Hematopoietic multipotent progenitor cell treated with erythropoietin and hydrocortisone succinate and interleukin-3 and kit ligand, for 8 days (in vitro differentiated cells): ENCODE measurements at places on chromosomes 16 and 17.
A peak's percentile ranks its signal among the peaks of the same experiment; 100 is the strongest.

DNA sequence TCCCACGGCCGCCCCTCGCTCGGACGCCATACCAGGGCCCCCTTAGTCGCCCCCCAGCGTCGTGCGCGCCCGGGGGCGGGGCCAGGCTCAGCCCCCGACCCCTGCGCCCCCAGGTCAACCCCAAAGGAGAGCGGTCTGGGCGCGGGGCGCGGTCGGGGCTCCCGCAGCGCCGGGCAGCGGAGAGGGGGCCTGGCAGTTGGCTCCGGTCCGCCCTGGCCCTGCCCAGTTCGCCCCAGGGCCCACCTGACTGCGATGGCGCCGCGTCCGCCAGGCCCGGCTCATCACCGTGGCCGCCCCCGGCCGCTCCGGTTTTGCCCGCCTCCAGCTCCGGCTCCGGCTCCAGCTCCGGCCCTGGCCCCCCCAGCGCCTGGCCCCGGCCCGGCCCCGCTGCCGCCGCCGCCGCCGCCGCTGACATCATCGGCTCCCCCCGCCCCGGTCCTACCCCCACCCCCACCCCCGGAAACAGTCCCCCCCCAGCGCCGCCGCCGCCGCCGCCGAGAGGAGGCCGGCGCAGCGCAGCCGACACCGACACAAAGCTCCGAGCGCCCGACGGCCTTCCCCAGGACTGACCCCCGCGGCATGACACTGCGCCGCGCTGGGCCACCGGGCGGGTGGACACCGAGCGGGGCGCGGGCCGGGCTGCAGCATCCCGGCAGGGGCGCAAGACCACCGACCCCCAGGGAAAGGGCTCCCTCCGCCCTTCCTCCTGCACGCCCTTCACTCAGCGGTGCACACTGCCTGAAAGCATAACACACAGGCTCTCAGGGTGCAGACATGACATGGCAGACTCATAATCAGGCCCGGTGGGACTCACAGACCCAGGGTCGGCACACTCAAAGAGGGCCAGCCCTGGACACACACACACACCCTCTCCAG is at the start of gene ZBTB4:
Gene ZBTB4 (minus strand): TSS at position 419 of the 876 bp plus-strand sequence. CDS start 12,830 bp downstream, outside the sequence.
- peak; percentile 43 for DNase-seq

DNA sequence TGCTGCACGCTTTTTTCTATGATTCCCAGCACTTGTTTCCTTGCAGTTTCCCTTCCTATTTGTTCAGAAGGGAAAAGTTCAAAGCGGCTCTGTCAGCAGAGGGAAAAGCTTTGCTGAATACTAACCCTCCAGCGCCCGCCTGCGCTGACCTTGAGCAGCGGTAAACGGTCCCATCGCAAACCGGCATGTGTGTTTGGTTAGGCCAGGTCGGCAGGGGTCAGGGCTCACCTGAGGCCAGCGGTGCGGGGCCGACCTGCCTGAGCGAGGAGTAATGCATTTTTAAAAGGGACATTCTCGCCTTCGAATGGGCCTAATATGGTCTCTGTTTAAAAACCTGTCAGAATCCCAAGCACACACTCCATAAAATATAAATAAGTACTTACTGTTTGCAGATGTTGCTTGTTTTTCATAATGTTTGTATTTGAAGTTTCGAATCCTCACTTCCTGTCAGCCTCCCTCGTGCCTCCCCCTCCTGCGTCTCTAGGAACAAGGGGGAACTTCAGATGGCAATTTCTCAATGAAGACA is 110.1 kb downstream of the IRX3 start:
- DNase-seq: no peak

GRCh38 chr16:982145-983043 is 824 bp downstream of the SOX8 start:
- DNase-seq: no peak

- DNase-seq: no peak
Measured at GRCh38 chr17:36923814-36924221, 13.5 kb upstream of the LHX1 start.

GRCh38 chr16:65722429-65722828 is 600.6 kb upstream of the CDH11 start:
- no peak for DNase-seq

DNA sequence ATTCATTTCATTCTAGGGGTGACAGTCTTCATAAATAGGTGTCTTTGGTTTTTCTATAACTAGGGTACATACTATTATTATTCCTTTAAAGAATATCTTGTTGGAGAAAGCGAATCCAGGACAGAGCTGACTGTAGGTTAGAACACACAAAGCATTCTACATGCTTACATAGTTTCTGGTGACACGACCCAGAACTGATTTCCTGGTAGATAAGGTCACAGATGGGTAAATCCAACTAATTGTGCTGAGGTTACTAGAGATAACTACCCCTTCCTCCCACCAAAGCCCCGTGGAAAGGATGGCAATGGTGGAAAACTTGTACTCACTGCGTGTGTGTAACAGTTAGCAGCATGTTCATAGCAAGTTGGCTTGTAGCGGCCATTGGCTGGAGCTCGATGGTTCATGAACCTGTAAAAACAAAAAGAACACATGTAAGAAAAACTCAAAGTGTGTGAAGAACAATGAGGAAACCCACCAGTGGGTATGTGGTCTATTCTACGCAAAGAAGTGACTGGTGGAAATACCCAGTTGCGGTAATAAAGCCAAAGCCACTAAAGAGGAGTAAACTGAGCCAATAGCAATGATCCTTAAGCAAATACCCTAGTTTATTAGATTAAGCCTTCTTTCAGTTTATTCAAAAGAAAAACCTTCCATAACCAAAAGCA is 7.7 kb downstream of the MMD start:
- DNase-seq: no peak

DNA sequence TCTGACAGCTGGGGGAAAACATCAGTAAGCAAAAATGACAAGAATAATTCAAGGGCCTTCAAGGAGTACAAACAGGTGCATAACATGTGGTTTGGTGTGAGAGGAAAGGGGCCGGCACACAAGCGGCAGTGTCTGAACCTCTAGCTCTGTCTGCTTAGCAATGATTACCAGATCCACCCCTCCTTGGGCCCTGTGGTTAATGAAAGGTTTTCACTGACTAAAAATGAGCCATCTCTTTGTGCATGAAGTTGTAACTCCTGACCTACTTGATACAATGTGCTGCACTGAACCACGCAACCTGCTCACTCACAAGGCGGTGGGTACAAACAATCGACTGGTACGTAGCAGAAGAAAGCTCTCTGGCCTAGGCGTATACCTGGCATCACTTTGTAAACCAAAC is 15.1 kb downstream of the FAM117A start:
- peak; percentile 64 for DNase-seq

DNA sequence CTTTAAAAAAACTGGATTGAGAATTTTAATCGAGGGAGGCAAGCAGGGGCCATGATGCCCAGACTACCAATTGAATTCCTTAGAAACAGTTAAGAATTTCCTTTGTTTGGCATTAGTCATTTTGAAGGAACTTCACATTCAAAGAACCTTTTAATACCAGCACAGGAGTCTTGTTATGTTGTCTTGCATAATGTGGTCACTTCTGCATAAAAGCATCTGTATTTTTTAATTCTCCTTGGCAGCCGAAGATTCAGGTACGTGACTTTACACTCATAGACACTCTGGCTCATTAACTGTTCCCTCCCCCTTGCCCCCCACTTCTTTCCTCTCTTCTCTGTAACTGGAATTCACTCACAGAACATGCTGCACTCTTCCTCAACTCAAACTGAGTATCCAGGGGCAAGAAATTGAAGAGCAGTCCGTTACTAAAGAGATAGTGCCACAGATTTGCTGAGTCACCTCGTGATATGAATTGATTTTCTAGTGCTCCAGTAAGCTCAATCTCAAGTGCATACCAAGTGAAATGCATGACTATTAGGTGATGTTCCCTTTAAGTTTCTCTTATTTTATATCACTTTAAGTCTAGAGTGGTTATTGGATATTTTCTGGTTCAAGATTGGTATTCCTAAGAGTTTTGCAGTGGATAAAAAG is 572.2 kb upstream of the SOX9 start:
- no peak for DNase-seq

DNA sequence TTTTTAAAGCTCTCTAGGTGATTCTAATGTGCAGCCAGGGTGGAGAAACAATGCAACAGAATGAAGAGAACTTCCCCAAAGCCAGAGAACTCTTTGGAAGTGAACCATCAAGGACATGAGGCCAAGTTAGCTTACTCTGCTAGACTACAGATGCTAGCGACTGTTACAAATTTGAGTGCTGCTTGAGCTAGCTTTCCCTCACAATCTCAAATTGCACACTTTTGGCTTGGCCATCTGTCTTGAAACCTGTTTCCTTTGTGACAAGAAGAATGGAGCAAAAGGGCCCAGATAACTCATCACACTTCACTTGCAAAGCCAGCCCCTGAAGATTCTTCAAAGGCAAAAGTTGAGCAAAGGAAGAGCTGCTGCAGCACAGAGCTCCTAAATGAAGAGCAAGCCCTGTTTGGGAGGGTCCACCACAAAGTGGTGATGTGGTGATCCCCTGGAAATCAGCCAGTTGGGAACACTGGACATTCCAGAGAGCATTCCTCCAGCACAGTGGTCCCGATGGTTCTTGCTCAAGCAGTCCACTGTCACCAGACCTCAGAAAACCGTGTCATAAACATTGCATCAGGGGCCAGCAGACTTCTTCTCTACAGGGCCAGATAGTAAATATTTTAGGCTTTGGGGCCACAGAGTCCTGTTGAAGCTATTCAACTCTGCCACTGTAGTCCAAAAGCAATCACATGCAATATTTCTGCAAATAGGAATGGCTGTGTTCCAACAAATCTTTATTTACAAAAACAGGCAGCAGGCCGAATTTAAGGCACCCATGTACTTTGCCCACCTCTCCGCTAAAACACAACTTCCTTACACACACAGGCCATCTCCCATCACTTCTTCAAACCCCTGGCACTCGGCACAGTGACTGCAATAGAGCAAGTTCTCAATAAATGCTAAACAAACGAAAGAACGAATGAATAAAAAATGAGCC is 21.2 kb downstream of the SLC39A11 start:
- peak; percentile 20 for DNase-seq

- no peak for DNase-seq
Measured at GRCh38 chr16:17632667-17633066, 161.9 kb upstream of the XYLT1 start.

GRCh38 chr17:40940266-40940665 is 2.8 kb upstream of the KRT23 start:
- DNase-seq: no peak

GRCh38 chr16:14955546-14956231 is 18.4 kb downstream of the NPIPA1 start:
- DNase-seq: no peak

DNA sequence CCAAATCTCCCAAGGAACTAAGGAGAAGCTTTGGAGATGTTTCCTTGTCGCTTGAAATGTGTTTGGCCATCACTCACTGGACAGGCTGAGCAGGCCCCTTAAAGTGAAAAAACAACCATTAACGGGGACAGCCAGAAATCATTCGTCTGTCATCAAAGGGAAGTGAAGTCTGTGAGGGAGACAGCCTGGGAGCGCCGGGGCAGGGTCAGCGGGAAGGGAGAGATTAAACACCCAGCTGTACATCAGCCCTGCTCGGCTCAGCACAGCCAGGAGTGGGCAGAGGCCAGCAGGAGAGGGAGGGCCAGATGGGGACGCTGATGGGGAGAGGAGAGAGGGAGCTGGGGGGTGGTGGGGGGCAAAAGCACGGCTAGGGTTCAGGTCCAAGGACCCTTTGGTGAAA is 105.1 kb downstream of the SDK2 start:
- DNase-seq: no peak

DNA sequence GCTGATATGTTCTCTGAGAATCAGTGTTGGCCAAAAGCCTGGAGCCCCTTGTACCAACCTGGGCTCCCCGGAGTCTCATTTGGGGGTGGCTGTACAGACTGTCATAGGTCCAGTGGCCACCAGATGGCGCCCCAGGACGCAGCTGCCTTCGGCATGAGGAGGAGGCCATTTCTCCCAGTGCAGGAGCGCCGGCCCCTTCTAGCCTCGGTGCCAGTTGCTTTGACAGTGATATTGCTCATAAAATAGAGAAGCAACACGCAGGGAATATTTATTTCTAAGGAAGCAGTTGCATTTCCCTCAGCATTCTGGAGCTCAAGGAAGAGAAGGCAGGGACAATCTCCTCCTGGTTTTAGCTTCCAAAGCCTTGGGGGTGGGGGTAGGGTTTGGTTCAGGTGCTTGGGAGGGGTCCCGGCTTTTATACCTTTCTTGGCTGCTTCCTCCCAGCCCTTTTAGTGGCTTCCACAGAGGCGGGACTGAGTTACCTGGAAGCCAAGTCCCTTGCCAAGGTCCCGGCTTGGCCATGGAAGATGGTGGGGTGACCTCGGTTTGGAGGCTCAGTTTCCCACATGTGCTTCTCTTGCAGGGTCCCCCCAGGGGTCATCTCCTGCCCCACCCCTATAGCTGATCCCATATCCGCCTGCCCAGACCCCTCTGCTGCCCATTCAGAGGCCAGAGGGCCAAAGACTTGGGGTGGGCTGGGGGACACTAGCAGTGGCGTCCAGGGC is 117.8 kb upstream of the CDC42EP4 start:
- peak; percentile 80 for DNase-seq

DNA sequence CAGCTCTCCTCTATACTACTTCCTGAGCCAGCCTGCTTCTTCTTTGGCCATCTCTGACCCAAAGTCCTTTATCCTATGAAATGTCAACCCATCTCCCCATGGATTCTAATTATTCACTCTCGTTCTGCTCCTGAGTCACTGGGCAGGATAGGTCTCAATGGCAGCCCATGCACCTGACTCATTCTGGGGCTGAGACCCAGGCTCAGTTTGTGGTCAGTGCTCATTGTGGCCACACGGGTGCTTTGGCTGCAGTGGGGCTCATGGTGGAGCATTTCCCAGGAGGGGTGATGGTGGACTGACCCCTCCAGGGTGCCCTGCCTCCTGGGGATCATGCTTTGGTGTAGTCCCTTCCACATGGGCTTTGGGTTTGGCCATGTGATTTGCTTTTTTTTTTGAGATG is 154.8 kb upstream of the WSCD1 start:
- no peak for DNase-seq

- DNase-seq: no peak
Measured at GRCh38 chr16:81167851-81168250, 70.6 kb upstream of the BCO1 start.

- peak; percentile 21 for DNase-seq
Measured at GRCh38 chr16:87702325-87702811, 63.4 kb downstream of the KLHDC4 start.

DNA sequence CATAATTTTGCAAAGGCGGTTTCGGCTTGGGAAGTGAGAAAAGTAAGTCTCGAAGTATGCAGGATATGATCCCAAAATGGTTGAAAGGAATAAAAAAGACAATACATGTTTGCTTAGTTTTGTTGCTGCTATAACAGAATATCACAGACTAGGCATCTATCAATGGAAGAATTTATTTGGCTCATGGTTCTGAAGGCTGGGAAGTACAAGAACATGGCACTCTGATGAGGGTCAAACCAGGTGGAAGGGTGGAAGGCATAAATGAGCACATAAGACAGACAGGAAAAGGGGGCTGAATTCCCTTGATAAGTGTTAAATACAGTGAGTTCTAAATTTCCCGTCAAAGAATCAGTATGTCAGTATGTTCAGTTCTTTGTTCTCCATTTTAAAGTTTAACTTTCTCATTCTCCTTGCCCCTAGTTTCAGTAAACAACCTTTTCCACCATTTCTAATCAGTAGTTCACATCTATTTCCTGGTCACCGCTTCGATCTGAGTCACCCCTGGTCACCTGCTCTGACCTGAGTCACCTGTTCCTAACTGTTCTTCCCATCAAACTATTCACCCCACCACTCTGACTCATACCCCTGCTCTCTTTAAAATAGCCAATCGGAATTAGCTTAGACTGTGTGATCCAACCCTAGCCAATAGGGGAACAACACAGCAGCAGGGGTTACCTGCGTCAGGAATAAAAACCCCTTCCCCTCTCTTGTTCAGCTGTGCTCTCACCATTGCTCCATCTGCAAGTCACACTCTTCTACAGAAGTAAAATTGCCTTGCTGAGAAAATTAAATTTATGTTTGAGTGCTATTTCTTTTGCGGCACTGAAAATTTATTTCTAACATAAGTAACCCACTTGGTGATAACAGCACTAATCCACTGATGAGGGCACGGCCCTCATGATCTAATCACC is 240.8 kb downstream of the STX8 start:
- no peak for DNase-seq
